Small intestine (tissue), 16 donors: ENCODE measurements at places on chromosomes 3 and 15.

GRCh38 chr3:197216914-197217313, 81.5 kb downstream of the DLG1 start:
- no peak for DNase-seq

DNA sequence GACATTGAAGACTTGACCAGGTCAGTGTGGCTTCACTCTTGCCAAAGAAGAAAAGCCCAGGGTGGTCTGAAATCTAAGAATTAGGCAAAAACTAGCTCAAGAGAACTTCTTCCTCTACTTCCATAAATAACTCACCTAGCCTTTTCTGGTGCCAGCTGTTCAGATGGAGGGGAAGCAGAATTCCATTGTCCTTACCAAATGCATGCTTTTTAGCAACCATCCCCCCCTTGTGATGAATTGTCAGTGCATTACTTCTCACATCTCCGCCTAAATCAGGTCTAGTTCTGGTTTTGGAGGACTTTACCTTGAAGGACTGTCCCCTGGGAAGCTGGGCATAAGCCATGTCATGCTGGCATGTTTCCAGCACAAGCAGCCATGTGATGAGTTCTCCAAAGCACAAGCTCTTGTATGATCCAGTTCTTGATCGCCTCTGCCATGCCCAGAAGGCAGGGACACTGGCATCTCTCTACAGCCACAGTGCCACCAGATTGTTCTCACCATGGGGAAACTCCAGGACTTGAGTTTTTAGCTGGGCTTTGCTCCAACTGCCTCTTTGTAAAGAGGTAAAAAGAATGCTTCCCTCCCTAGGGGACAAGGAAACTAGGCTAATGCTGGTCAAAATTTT, 96.4 kb upstream of the IL12A start:
- DNase-seq: no peak

GRCh38 chr15:41115652-41116115, 396 bp downstream of the INO80 start:
- peak; percentile 58 for DNase-seq

DNA sequence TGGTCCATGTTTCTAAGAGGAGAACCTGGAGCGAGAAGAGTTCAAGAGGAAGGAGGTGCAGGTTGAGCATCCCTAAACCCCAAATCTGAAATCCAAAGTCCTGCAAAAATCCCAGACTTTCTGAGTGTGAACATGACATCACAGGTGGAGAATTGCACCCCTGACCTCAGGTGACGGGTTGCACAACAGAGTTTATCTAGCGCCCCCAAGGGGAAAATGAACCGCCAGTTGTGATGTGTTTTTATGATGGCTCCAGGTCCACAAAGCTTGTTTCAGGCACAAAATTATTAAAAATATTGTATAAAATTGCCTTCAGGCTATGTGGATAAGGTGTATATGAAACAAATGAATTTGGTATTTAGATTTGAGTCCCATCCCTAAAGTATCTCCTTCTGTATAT, 420.0 kb downstream of the GABRB3 start:
- DNase-seq: no peak

DNA sequence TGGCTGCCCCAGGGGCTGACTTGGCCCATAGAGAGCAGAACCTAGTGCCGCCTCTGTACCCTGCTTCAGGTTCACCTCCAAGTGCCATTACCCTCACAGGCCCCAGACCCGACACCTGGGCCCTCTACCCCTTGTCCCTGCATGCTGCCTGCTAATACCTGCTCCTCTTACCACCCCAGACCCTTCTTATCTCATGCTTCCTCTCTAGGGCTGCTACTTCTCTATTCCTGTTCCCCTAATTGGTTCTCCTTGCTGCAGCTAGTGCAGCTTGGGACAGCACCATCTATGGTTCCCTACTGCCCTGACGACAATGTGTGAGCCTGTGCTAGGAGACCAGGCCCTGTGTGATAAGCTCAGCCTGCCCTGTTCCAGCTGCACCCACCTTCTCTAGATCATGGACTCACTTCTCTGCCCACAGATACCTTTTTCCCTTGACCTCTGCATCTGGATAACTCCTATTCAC, 15.3 kb downstream of the HDAC11 start:
- no peak for DNase-seq

DNA sequence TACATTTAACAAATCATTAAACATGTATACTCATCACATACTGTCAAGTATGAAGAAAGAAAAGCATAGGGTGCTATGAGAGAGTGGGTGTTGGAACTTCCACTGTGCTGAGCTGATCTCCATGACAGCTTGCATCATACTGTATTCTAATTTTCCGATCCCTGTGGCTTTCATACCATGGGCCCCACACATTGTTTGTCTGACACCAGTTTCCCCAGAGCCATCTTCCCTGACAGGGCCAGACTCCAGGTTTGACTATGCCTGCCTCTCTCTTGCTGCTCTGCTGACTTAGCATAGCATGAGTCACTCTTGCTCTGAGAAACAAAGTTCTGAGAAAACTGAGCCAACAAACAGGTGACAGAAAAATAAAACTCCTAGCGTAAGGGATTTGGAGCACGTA, 37.0 kb upstream of the CASR start:
- no peak for DNase-seq

- DNase-seq: no peak
These were observed 16.3 kb downstream of the FAN1 start for GRCh38 chr15:30919877-30920550.
